CD4-positive, alpha-beta T cell treated with Interferon alpha-2 for 1 hour (primary cell): ENCODE measurements at places on chromosomes 5 and 9.

DNA sequence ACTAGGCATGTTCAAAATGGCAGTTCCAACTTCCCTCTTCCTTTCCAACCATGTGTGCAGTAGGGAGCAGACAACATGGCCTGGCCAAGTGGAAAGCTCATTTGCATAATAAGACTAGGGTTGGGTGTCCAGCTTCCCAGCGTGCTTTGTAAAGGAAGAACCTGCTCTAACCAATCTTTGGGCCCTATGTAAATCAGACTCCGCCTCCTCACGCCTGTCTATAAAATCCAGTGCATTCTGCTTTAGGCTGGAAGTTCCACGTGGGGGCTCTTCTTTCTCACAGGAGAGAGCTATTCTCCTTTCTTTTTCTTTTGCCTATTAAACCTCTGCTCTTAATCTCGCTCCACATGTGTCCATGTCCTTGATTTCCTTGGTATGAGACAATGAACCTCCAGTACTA is 83.4 kb downstream of the GCNT1 start:
- no peak for DNase-seq

- no peak for DNase-seq
These were observed 582.6 kb upstream of the TLE4 start for GRCh38 chr9:78989031-78989658.

GRCh38 chr5:173231381-173231766 is 3.6 kb downstream of the NKX2-5 start:
- no peak for DNase-seq

- no peak for DNase-seq
These were observed 247.4 kb downstream of the PRELID2 start for GRCh38 chr5:145587710-145588109.

DNA sequence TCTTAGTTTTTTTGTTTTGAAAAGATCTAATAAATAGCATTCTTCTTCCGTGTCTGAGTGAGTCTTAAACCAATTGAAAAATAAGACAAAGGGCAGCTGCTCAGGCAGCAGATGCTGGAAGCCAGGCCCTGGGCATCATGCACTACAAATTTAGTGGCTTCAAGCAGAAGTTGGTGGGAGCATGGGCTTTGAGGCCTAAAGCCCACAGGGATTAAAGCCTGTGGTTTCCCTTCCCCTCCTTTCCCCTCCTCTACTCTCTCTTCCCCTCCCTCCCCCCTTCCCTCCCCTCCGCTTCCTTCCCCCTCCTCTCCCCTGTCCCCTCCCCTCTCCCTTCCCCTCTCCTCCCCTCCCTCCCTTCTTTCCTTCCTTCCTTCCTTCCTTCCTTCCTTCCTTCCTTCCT is 20.1 kb upstream of the KIF4B start:
- no peak for DNase-seq

DNA sequence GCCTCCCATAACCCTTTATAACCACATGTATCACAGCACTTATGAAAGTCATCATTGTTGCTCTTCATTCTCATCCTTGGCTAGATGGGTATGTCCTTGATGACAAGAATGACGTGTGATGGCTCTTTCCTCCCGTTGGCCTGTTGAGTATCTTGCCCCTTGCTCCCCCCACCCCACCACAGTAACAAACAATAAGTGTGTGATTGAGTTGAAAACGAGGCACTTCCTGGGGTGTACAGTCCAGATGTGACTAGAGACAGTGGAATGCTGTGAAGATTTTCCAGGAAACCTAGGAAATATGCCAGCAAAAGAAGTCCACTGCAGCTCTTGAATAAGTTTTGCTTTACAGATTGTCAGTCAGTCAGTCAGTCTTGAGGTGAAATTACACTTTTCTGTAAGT is 262.5 kb downstream of the ELAVL2 start:
- no peak for DNase-seq

- no peak for DNase-seq
These were observed 2.9 kb upstream of the SIT1 start for GRCh38 chr9:35653611-35654010.

DNA sequence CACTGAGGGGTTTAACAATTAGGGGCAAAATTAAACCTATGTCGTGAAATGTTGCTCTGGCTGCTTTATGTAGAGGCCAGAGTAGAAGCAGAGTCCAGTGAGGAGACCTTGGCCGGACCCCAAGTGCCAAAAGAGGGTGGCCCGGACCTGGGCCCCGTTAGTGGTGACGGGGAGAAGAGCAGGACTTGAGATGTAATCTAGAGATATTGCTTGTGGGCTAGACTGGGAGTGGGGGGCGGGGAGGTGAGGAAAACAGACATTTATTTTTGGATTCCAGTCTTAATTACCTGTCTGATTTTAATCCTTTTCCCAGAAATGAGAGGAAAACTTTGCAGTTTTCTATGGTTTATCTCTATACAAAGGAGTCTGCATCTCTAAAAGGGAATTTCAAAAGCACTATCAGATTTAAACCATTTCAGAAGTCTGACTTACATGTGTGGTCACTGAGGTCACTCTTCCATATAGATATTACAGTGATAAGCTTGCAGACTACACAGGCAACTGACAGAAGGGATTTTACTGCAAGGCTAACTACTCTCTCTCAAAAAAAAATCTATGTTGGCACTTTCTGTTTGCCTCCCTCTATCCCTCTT is 108.1 kb downstream of the MED27 start:
- DNase-seq = no peak

- no peak for DNase-seq
These were observed 579.7 kb upstream of the ZNF608 start for GRCh38 chr5:125326150-125326510.

DNA sequence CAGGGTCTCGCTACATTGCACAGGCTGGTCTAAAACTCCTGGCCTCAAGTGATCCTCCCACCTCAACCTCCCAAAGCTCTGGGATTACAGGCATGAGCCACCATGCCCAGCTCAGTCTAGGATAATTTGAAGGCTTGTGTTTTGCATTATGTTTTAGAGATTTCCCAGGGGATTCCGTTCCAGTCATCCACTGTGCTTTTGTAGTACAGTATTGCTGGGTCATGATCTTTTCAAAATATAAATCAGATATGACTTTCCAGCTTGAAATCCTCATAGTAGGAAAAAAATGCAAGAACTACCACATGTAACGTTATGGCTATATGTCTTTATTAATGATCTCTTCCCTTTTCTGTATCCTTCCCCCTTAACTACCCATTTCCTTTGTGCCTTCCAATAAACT is 338.1 kb downstream of the PRELID2 start:
- no peak for DNase-seq

GRCh38 chr5:170896779-170897178 is 35.0 kb downstream of the RANBP17 start:
- DNase-seq = no peak

- no peak for DNase-seq
These were observed 143.4 kb downstream of the MACROH2A1 start for GRCh38 chr5:135255461-135256178.

GRCh38 chr5:17187011-17187785 is 30.2 kb upstream of the BASP1 start:
- DNase-seq = no peak

- DNase-seq = no peak
These were observed 19.1 kb downstream of the RCL1 start for GRCh38 chr9:4811824-4812223.

DNA sequence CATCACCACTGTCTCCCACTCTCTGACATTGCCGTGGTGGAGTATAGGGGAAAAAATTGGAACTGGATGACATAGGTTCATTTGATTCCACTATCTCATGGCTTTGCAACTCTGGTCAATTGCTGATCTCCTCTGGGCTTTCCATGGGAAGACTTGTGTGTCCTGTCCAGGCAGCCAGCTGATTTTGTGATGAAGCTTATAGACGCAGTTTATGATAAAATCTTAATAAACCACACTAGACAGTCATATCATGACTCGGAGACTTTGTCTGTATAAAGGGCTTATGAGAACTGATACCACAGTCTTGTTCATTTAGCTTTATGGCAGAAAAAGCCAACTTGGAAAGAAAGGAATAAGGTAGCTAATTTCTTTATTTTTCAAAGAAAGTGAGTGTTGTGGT is 296.5 kb downstream of the MAST4 start:
- DNase-seq = no peak

- no peak for DNase-seq
These were observed 291.0 kb upstream of the PRR16 start for GRCh38 chr5:120173125-120173524.

DNA sequence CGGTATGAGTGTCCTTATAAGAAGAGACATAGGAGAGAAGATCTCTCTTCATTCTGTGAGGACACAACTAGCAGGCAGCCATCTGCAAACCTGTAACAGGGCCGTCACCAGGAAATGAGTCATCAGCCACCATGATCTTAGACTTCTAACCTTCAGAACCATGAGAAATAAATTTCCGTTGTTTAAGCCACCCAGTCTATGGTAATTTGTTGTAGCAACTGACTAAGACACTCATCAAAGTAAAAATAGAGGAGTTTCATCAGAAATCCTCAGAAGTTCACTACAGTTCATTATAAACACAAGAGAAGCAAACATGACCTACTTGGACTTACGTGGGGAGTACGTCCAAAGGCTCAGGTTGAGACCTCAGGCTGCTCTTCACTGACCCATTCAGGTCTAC is 357.7 kb downstream of the SEMA5A start:
- DNase-seq = no peak

DNA sequence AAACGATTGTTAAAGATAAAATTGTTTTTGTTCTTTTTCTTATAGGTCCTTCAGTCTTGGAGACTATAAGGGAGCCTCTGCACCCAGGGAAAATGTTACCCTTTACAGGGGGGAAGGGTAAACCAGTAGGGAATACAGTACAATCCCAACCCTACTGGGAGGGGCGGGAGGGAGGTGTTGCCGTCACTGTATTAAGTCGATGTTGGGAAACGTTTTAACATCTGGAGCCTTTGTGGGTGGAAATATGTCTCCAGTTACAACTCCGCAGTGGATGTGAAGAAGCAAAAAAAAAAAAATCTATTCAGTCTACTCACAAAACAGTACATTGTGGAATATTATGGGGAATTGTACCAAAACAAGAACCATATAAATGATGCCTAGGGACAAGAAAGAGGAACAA is 47.2 kb upstream of the FCHO2 start:
- no peak for DNase-seq

GRCh38 chr5:169837686-169838085 is 142.6 kb downstream of the INSYN2B start:
- DNase-seq = no peak

GRCh38 chr5:1483064-1483463 is 37.8 kb upstream of the SLC6A3 start:
- no peak for DNase-seq

- DNase-seq = no peak
These were observed 77.5 kb downstream of the PSD2 start for GRCh38 chr5:139872851-139873794.

GRCh38 chr5:157166214-157167213 is at the start of gene GARIN3:
TSS of gene GARIN3 (minus strand) at chr5:157166264. CDS start at chr5:157166168, 96 bp downstream.
- no peak for DNase-seq

GRCh38 chr5:127514816-127515215 is 2.6 kb upstream of the PRRC1 start:
- DNase-seq = no peak
